Ovary (tissue), 10 donors: ENCODE measurements at places on chromosomes 11 and 22. TPM values are rescaled to one million over a fixed set of nuclear protein-coding genes. Genes with fewer than 3 reads are reported as not detected.

DNA sequence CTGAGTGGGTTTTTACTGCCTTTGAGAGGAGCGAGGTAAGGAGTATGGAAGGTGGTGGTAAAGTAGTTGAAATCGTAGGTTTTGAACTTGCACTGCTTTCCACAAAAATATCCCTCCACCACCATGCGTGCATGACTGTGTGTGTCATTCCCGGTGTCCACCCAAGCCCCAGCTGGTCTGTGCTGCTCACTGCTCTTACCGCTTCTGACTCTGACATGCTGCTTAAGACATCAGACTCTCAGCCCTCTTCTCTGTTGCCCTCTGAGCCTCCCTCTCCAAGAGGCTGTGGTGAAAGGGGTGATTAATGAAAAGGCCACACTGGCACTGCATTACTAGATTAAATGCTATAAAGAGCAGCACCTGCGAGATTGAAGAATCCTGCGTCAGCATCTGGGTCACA lies 128.7 kb downstream of the SPATA19 start:
- H3K4me1 ChIP-seq, result no peaks in the 10 kb centered on the region
- no peak overlapping the region for H3K27ac ChIP-seq
- H3K4me3 ChIP-seq, result no peak overlapping the region
- no peaks in the 10 kb centered on the region for H3K27me3 ChIP-seq
- no peaks in the 10 kb centered on the region for H3K36me3 ChIP-seq
- no peak for DNase-seq

- no peak overlapping the region for H3K27ac ChIP-seq
- no peak overlapping the region for H3K4me3 ChIP-seq
- peaks cover 4% of the 10 kb centered on the region for H3K4me1 ChIP-seq
- no peak for DNase-seq
- H3K36me3 ChIP-seq, result no peaks in the 10 kb centered on the region
Observed at GRCh38 chr11:132123854-132124835, 753.7 kb downstream of the NTM start.

- no peaks in the 10 kb centered on the region for H3K36me3 ChIP-seq
- H3K4me1 ChIP-seq, result no peaks in the 10 kb centered on the region
- H3K4me3 ChIP-seq, result no peak overlapping the region
- H3K27me3 ChIP-seq, result no peaks in the 10 kb centered on the region
- DNase-seq, result no peak
Observed at GRCh38 chr11:134585666-134586610, 173.9 kb upstream of the B3GAT1 start.

DNA sequence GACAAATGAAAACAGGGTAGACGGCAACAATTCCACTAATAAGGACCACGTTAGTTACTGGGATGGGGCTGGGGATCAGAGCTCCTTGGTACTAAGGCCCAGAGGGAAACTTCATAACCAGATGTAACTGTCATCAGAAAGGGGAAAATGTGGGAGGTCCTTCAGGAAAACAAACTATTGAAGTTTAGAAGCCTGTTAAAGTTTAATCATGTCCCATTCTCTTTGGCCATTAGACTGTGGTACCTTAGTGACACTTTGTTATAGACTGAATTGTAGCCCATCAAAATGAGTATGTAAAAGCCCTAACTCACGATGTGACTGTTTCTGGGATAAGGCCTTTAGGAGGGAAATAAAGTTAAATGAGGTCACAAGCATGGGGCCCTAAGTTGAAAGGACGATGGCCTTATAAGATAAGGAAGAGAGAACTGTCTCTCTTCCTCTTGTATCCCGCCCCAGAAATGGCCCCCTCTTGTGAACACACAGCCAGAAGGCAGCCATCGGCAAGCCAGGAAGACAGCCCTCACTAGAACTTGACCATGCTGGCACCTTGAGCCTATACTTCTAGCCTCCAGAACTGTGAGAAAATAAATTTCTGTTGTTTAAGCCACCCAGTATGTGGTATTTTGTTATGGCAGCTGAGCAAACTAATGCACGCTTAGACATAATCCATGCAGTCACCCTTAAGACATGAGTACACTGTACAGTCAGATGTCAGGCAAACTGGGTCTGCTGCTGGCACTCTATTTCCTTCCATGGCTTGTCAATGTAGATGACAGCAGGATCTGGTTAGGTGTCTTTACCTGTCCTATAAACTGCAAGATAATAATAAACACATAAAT lies 26.9 kb upstream of the USP47 start:
- H3K27ac ChIP-seq, result no peak overlapping the region
- no peaks in the 10 kb centered on the region for H3K4me1 ChIP-seq
- no peak overlapping the region for H3K4me3 ChIP-seq
- DNase-seq, result no peak
- H3K27me3 ChIP-seq, result no peaks in the 10 kb centered on the region

DNA sequence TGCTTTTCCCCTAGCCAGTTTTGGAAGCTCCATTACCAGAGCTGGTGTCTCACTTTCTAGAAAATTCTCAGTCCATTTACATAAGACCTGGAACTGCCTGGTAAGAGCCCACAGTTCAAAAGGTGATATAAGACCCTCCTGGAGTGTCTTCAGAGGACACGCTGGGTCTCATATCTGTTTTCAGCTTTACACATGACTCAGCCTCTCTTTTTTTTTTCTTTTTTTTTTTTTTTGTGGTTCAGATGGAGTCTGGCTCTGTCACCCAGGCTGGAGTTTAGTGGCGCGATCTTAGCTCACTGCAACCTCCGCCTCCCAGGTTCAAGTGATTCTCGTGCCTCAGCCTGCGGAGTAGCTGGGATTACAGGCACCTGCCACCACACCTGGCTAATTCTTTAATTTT lies 30.7 kb downstream of the WEE1 start:
- no peaks in the 10 kb centered on the region for H3K4me1 ChIP-seq
- H3K27me3 ChIP-seq, result no peaks in the 10 kb centered on the region
- no peaks in the 10 kb centered on the region for H3K36me3 ChIP-seq
- H3K27ac ChIP-seq, result no peak overlapping the region

Gene MYO7A
- polyA plus RNA-seq, result 4.8 TPM

Gene GRAMD4
- polyA plus RNA-seq, result 6.2 TPM

Gene ESRRA
- polyA plus RNA-seq, result 11.9 TPM

Gene OR5D13
- not detected for polyA plus RNA-seq

DNA sequence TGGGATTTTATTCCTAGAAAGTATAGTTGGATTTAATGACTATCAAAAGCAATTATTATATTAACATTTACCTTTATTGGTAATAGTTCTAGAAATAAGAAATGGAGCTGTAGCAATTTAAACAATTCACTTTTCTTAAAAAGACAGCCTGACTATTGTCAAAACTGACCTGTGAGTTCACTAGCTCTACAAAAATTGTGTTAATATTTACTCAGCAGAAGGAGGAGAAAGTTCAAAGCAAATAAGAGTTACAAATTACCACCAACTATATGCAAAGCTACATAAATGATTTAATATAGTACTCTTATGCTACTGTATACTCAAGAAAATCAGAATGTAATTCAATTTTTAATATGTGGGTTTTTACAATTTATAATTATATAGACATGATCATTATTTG lies 310.0 kb downstream of the DCDC1 start:
- no peaks in the 10 kb centered on the region for H3K36me3 ChIP-seq
- H3K4me3 ChIP-seq, result no peak overlapping the region
- H3K27ac ChIP-seq, result no peak overlapping the region
- H3K27me3 ChIP-seq, result no peaks in the 10 kb centered on the region

- H3K4me3 ChIP-seq, result no peak overlapping the region
- H3K27me3 ChIP-seq, result no peaks in the 10 kb centered on the region
- no peak overlapping the region for H3K27ac ChIP-seq
- no peaks in the 10 kb centered on the region for H3K4me1 ChIP-seq
- H3K36me3 ChIP-seq, result no peaks in the 10 kb centered on the region
- DNase-seq, result no peak
Observed at GRCh38 chr11:113043698-113044097, 82.5 kb downstream of the NCAM1 start.

GRCh38 chr22:48779211-48779643 lies 1048.4 kb downstream of the BRD1 start:
- no peak overlapping the region for H3K27ac ChIP-seq
- no peak overlapping the region for H3K4me3 ChIP-seq
- DNase-seq, result no peak
- H3K36me3 ChIP-seq, result no peaks in the 10 kb centered on the region

Gene OR52D1
- polyA plus RNA-seq, result not detected

- H3K27ac ChIP-seq, result no peak overlapping the region
- no peak for DNase-seq
- no peaks in the 10 kb centered on the region for H3K36me3 ChIP-seq
Observed at GRCh38 chr11:79026803-79027445, 413.9 kb downstream of the TENM4 start.

- H3K4me1 ChIP-seq, result peaks cover 2% of the 10 kb centered on the region
- DNase-seq, result no peak
- no peaks in the 10 kb centered on the region for H3K36me3 ChIP-seq
- no peak overlapping the region for H3K4me3 ChIP-seq
- H3K27me3 ChIP-seq, result peaks cover 4% of the 10 kb centered on the region
Observed at GRCh38 chr22:50016988-50017700, 4.6 kb upstream of the IL17REL start.

DNA sequence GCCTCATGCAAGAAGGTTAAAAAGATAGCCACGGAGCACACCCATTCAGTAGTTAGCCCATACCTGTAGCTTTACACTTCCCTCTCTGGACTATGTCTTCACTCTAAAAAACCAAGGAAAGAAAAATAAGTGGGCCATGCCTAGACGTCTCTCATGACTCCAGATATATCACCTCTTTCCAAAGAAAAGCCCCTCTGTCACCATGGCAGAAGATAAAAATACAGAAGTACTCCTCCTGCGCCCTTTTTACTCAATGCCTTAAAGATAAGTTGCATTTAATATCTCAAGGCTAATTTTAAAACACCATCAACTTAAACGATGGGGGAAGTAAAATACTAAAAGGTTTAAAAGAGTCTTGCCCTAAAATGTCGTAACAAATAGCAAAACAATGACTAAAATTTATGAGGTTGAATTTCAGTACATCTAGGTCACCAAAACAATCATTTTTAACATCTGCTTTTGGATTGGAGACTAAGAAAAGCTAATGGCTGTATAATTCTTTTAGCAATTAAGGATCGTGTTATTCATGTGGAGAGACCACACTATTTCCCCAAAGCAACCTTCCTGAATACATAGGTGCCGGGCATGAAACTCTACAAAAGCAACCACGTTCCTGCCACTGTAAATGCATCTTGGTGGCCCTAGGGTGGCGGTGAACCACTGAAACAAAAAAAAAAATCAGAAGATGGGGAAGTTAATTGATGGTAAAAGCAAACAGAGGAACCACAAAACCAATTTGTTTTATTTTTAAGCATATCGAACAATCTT lies 46.0 kb downstream of the CELF1 start:
- no peak for DNase-seq
- H3K4me1 ChIP-seq, result peaks cover 11% of the 10 kb centered on the region
- no peak overlapping the region for H3K4me3 ChIP-seq
- H3K27me3 ChIP-seq, result no peaks in the 10 kb centered on the region
- no peak overlapping the region for H3K27ac ChIP-seq

Gene SYNGR1
- polyA plus RNA-seq, result 82.7 TPM

Gene GRIA4
- 0.07 TPM for polyA plus RNA-seq

GRCh38 chr22:36204001-36204631 lies 2.5 kb upstream of the APOL4 start:
- no peaks in the 10 kb centered on the region for H3K27me3 ChIP-seq
- H3K36me3 ChIP-seq, result no peaks in the 10 kb centered on the region
- H3K4me3 ChIP-seq, result no peak overlapping the region
- H3K27ac ChIP-seq, result no peak overlapping the region
- H3K4me1 ChIP-seq, result peaks cover 8% of the 10 kb centered on the region
- no peak for DNase-seq

DNA sequence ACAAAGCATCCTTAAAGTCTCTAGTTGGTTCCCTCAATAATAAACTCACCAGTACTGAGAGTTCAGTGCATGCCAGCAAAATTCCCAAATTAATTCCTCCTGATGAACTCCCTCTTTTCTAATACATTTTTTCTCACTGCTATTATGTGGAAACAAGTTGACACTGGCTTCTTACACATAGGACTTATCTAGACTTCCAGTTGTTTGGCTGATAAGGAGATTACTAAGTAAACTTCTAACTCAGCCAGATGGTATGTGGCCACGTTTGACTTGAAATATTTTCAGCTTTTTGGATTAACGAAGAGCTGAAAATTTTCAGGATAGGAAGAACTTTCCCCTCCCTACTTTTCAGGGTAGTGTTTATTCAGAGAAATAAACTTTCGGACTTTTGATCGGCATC lies 1154.2 kb upstream of the TENM4 start:
- no peaks in the 10 kb centered on the region for H3K36me3 ChIP-seq
- no peaks in the 10 kb centered on the region for H3K4me1 ChIP-seq
- no peak overlapping the region for H3K4me3 ChIP-seq
- no peak overlapping the region for H3K27ac ChIP-seq

DNA sequence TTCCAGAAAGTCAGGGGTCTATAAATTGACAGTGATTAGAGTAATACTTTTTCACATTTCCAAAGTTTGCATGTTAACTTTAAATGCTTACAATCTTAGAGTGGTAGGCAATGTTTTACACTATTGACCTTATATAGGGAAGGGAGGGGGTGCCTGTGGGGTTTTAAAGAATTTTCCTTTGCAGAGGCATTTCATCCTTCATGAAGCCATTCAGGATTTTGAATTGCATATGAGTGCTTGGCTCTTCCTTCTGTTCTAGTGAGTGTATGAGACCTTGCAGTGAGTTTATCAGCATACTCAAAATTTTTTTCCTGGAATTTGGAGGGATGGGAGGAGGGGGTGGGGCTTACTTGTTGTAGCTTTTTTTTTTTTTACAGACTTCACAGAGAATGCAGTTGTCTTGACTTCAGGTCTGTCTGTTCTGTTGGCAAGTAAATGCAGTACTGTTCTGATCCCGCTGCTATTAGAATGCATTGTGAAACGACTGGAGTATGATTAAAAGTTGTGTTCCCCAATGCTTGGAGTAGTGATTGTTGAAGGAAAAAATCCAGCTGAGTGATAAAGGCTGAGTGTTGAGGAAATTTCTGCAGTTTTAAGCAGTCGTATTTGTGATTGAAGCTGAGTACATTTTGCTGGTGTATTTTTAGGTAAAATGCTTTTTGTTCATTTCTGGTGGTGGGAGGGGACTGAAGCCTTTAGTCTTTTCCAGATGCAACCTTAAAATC lies 5.3 kb downstream of the MALAT1 start:
- no peak for DNase-seq
- H3K27me3 ChIP-seq, result no peaks in the 10 kb centered on the region
- peaks cover 2% of the 10 kb centered on the region for H3K4me1 ChIP-seq
- peaks cover 3% of the 10 kb centered on the region for H3K36me3 ChIP-seq
- peak overlapping the region; percentile 82 for H3K4me3 ChIP-seq

- peaks cover 2% of the 10 kb centered on the region for H3K4me1 ChIP-seq
- H3K36me3 ChIP-seq, result no peaks in the 10 kb centered on the region
- no peak overlapping the region for H3K4me3 ChIP-seq
- H3K27me3 ChIP-seq, result no peaks in the 10 kb centered on the region
Observed at GRCh38 chr22:31075961-31076360, 5.2 kb upstream of the SMTN start.

Gene CECR2
- polyA plus RNA-seq, result 1.1 TPM

Gene TMEM191C
- polyA plus RNA-seq, result 0.27 TPM

Gene OOSP3
- not detected for polyA plus RNA-seq

GRCh38 chr22:31970490-31971444 lies 26.4 kb downstream of the YWHAH start:
- no peaks in the 10 kb centered on the region for H3K36me3 ChIP-seq
- no peaks in the 10 kb centered on the region for H3K4me1 ChIP-seq
- peak overlapping the region; percentile 36 for H3K4me3 ChIP-seq
- H3K27ac ChIP-seq, result no peak overlapping the region
- no peaks in the 10 kb centered on the region for H3K27me3 ChIP-seq
- DNase-seq, result peak; percentile 84

- H3K4me1 ChIP-seq, result peaks cover 2% of the 10 kb centered on the region
- H3K36me3 ChIP-seq, result no peaks in the 10 kb centered on the region
- H3K4me3 ChIP-seq, result no peak overlapping the region
Observed at GRCh38 chr22:40541300-40541699, 95.2 kb downstream of the MRTFA start.
